HFFc6 (cell line): ENCODE measurements at places on chromosomes 2 and 18.

GRCh38 chr2:179354739-179355537 is 90.3 kb upstream of the SESTD1 start:
- no peak overlapping the region for H3K4me3 ChIP-seq
- DNase-seq, result no peak
- no peak overlapping the region for H3K27ac ChIP-seq
- H3K36me3 ChIP-seq, result no peaks in the 10 kb centered on the region

DNA sequence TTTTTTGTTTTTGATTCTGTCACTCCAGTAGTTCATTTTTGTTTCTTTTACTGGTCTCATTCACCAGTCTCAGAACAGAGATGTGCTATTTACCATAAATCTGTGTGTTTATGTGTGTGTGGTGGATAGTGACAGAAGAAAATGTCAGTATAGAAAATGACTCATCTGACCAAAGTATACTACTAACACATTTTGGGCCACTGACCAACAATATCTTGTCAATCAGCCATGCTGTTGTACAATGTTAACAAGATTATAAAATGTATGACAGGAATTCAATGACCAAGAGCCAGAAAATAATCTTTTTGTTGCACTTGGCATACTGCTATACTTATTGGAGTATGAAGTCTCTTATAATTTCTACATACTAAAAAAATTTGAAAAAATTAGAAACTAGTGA is 1081.4 kb upstream of the NRXN1 start:
- H3K4me3 ChIP-seq, result no peak overlapping the region
- no peak overlapping the region for H3K27ac ChIP-seq
- H3K4me1 ChIP-seq, result peaks cover 14% of the 10 kb centered on the region
- H3K27me3 ChIP-seq, result no peaks in the 10 kb centered on the region
- peaks cover 9% of the 10 kb centered on the region for H3K36me3 ChIP-seq

DNA sequence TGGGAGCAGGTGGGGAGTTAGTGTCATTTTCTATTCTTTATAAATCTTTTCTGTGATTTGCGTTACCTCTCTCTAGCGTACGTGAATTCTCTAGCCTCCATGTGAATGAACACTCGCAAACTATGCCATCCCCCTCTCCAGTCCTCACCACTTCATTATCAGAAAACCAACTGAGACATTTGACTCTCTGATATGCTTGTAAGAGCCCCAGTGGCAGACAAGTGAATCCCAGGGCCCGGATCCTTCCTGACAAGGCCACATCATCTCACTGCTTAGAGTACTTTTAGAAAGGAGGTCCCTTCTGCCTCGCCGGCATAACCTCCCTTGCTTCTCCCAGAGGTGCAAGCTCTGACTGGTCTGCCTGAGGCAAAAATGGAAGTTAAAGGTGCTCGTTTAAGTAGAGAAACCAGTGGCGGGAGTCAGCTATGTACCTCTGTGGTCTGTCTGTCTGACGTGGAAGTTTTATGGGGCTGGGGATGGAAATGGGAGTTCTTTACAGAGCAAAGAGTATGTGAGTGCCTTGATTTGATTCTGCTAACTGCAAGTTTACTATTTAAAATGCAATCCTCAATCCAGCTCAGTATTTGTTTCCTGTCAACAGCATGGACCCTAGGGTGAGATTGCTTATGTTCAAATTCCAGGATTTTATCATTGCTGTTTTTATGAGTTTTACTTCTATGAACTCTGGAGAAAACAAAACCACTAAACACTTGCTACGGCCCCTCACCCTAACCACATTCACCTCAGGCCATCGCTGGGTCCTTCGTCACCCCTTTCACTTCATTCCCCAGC is 114.9 kb upstream of the MSTN start:
- H3K27me3 ChIP-seq, result peaks cover 6% of the 10 kb centered on the region; the same call in 1 of the 2 replicates
- no peak overlapping the region for H3K4me3 ChIP-seq
- H3K36me3 ChIP-seq, result peaks cover 10% of the 10 kb centered on the region
- H3K27ac ChIP-seq, result no peak overlapping the region
- no peak for DNase-seq
- peaks cover 12% of the 10 kb centered on the region for H3K4me1 ChIP-seq

GRCh38 chr18:10515456-10515855 is 10.4 kb upstream of the NAPG start:
- peaks cover 5% of the 10 kb centered on the region for H3K36me3 ChIP-seq
- no peak overlapping the region for H3K4me3 ChIP-seq
- no peak overlapping the region for H3K27ac ChIP-seq
- DNase-seq, result no peak
- peaks cover 23% of the 10 kb centered on the region for H3K27me3 ChIP-seq

GRCh38 chr2:153213022-153213421 is 265.5 kb downstream of the RPRM start:
- no peaks in the 10 kb centered on the region for H3K4me1 ChIP-seq
- H3K27ac ChIP-seq, result no peak overlapping the region
- DNase-seq, result no peak
